ENCODE measurements at places on chromosomes 5 and 9. TPM values are rescaled to one million over a fixed set of nuclear protein-coding genes. Genes with fewer than 3 reads are reported as not detected.
A peak's percentile ranks its signal among the peaks of the same experiment; 100 is the strongest.

GRCh38 chr5:68918306-68918705 lies 175.5 kb upstream of the SLC30A5 start:
- DNase-seq = no peak

- DNase-seq = no peak
These were observed 610.0 kb downstream of the TAF11L14 start for GRCh38 chr5:18244309-18244708.

- no peak for DNase-seq
These were observed 141.7 kb downstream of the ARSB start for GRCh38 chr5:78843436-78843835.

DNA sequence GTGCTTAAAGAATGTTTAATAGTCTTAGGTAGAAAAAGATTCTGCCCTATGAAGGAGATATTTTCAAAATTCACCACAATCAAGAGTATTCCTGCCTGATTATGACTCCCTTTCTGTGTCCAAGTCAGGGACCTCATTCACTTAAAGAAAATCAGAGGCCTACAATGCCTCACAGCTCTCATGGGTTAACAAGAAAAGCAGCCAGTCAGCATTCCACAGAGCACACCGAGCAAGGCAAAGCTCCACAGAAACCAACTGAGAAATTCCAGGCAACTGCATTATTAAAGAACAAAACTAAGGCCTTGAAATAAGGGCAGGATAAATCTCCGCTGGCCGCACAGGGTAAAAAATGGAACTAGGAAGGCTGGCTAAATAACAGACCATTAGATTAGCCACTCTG lies 161.1 kb downstream of the TARS1 start:
- DNase-seq = no peak

DNA sequence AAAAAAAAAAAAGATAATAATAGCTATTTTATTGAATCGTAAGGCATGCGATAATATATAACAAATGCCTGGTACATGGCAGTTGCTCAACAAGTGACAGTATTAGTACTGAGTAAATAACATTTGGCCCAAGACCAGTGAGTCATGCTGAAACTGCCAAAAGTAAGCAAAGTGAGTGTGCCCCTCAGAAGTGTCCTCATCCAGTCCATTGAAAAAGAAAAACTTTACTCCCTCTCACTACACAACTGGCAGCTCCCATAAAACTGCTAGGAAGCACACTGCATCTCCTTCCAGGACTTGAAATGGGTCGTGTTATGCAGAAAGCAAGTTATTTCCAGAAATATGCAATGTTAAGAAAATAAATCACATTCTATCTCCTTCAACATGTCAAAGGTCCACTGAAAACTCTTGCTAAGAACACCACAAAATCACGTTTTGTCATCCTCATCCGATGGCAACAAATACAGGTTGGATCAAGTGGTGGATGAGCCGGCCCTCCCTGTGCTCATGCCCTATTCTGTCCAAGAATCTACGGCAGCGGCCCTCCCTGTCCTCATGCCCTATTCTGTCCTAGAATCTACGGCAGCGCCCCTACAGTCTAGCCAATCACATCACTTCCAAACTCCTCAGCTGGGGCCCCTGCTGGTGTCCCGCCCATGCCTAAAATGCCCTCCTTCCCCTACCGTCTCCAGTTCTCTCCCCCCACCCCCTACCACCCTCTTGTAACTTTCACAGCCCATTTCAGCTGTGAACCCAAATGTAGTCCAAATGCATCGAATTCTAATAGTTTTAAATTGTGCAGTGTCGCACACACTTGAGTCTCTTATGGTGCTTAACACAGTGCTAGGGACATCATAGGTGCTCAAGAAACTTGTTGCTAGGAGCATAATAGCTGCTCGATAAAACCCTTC lies 12.5 kb downstream of the PTCH1 start:
- DNase-seq = peak; percentile 23

GRCh38 chr5:176959051-176959450 lies 47.5 kb downstream of the UIMC1 start:
- no peak for DNase-seq

DNA sequence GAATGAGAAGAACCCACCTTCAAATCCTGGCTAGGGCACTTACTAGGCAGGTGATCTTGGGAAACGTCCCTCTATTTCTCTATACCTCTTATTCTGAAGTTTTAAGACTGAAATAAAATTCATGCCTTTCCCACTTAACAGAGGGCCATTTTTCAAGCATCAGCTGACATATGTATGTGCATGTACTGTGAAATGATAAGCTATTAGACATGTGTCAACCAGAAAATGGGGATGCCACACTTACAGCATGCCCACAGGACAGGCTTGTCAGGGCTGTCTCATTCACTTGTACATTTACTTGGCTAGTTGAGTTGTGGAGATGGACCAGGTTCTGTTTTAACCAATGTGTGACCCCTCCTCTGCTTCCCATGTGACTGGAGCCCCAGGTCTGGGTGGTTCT lies 78.5 kb downstream of the C9orf152 start:
- no peak for DNase-seq

DNA sequence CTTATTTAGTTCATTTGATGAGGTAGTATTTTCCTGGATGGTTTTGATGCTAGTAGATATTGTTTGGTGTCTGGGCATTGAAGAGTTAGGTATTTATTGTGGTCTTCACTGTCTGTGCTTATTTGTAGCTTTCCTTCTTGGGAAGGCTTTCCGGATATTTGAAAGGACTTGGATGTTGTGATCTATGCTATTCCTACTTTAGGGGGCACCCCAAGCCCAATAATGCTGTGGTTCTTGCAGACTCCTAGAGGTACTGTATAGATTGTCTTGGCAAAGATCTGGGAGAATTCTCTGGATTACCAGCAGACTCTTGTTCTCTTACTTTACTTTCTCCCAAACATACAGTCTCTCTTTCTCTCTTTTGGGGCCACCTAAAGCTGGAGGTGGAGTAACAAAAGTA lies 315.7 kb downstream of the MAT2B start:
- no peak for DNase-seq

- DNase-seq = no peak
These were observed 176.7 kb upstream of the TBC1D2 start for GRCh38 chr9:98432134-98432533.

DNA sequence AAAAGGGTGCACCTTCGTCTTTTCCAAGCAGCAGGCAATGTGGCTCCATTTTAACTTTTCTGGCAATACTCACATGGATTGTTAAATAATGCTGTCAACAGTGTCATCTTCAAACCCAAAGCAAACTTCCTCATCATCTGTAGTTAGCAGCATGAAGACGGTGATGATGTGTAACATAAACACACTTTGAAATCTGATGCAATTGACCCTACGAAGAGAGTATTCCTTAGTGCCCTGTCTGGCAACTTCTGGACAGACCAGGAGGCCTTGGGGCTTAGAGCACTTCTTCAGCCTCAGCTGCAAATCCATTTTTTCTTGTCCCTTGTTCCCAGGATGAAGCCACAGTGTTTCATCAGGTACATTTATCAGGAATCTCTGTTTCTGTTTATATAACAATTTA lies 149.1 kb downstream of the GHR start:
- no peak for DNase-seq

GRCh38 chr5:52727576-52727975 lies 60.1 kb upstream of the ITGA1 start:
- DNase-seq = no peak

- DNase-seq = no peak
These were observed 75.2 kb downstream of the FCHO2 start for GRCh38 chr5:73030995-73031394.

GRCh38 chr5:107232788-107233187 lies 437.9 kb downstream of the EFNA5 start:
- no peak for DNase-seq

GRCh38 chr5:123549256-123549904 lies 37.4 kb downstream of the CSNK1G3 start:
- DNase-seq = peak; percentile 34

GRCh38 chr9:20139763-20140290 lies 351.0 kb upstream of the SLC24A2 start:
- no peak for DNase-seq

- peak; percentile 93 for DNase-seq
These were observed at the start of the genes SURF1 and SURF2 for GRCh38 chr9:133356391-133357091. SURF1 (minus strand) TSS chr9:133356487; CDS start chr9:133356453, 34 bp downstream. SURF2 (plus strand) TSS chr9:133356550; CDS start chr9:133356593, 43 bp downstream.

DNA sequence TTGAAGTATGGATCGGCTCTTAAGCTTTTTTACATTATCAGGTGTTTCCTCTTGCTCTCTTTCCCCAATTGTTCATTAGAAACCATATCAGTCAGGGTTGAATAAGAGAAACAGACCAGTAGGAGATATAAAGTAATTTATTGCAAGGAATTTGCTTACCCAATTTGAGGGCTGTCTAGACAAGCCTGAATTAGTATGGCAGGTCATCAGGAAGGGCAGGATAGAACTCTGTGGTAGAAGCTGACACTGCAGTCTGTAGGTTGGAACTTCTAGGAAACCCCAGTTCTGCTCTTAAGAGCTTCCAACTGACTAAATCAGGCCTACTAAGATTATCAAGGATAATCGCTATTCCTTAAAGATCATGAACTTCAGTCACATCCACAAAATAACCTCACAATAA lies 24.3 kb downstream of the ISOC1 start:
- DNase-seq = no peak

DNA sequence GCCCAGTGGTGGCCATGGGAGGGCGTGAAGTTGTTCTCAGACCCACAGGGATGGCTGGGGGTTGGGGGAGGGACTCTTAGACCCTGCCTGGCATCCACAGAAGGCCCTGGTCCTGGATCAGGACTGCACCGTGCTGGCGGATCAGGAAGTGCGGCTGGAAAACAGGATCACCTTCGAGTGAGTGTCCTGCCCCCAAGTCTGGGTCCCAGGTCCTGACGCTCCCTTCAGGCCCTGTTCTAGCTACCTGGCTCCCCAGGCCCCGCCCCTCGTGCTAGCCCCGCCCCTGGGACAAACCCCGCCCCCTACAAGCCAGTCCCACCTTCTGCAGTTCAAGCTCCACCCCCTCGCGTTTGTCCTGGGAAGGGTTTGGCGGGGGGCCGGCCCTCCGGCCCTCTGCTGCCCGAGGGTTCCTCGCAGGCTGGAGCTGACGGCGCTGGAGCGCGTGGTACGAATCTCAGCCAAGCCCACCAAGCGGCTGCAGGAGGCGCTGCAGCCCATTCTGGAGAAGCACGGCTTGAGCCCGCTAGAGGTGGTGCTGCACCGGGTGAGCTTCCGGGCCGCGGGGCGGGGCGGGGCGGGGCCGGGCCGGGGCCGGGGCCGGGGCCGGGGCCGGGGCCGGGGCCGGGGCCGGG lies 12.9 kb downstream of the RGS14 start:
- DNase-seq = peak; percentile 87

GRCh38 chr5:14039576-14039975 lies 95.1 kb upstream of the DNAH5 start:
- DNase-seq = no peak

- DNase-seq = peak; percentile 12
These were observed 112.6 kb upstream of the ZNF608 start for GRCh38 chr5:124859027-124859426.

GRCh38 chr9:128688501-128689292 lies at the start of gene SET:
SET (plus strand) TSS chr9:128689222; CDS start chr9:128689583, 361 bp downstream.
- DNase-seq = peak; percentile 96

DNA sequence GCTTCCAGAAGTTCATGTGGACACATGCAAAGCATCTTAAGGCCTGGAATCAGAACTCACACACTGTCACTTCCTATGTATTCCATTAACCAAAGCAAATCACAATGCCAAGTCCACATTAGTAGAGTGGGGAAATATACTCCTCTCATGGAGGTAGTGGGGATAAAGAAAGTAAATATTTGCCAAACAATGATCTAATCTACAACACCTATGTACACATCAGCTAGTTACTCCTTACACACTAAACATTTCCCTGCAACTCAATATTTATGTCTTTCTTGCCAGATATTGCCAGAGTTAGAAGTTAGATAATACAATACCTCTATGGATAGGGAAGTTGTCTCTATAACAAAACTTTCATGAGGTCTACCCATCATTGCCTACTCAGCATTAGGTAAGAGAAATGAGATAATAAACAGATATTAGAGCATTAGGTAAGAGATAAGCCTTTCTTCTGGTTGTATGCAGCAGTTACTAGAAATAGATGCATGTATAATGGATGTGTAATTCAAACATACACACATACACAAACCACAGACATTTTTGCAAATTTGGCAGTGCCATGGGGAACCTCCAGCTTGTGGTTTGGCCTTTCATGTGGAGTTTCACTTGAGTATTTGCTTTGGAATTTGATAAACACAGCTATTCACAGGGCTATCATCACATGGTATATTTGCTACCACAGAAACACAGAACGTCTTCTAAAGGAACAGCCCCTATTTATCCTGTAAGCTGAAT lies 196.5 kb downstream of the TLE1 start:
- no peak for DNase-seq

The SHLD3 gene
- 5.7 TPM for total RNA-seq

The ADAM19 gene
- 18.3 TPM for total RNA-seq

The RNF20 gene
- total RNA-seq = 21.0 TPM

The ZNF622 gene
- total RNA-seq = 21.3 TPM

The PLAC8L1 gene
- total RNA-seq = not detected

The C9 gene
- not detected for total RNA-seq

The FBP1 gene
- total RNA-seq = 46.2 TPM

The RNF14 gene
- total RNA-seq = 63.9 TPM

The PTGDS gene
- 20.3 TPM for total RNA-seq

The IRX4 gene
- not detected for total RNA-seq
